ENCODE measurements at places on chromosomes 3 and 15.
A peak's percentile ranks its signal among the peaks of the same experiment; 100 is the strongest.

DNA sequence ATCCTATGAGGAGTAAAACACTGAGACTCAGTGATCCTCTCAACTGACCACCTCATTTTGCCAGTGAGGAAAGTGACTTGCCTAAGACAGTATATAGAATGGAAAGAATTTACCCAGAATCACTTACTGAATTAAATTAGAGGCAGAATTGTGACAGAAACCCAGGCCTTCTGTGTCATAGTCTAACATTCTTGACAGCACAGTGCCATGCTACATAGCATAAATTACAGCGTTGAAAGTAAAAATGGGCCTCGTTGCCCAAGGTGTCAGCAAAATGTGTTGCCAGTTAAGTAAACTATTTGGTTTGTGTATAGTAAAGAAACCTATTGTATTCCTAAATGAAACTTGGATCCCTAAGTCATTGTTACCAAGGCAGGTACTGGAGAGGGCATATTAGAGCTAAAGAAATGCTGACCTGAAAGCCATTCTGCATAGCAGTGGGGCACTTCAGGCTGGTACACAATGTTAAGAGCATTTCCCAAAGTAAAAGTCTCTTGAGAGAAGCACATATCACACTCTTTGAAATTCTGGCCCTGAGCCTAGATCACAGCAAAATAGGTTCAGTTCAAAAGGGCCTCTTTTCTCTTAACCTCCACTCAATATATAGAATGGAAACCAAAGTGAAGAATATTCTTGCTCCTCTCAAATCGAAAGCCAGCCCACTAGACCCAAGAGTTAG lies 53.8 kb downstream of the HMG20A start:
- no peak for DNase-seq

DNA sequence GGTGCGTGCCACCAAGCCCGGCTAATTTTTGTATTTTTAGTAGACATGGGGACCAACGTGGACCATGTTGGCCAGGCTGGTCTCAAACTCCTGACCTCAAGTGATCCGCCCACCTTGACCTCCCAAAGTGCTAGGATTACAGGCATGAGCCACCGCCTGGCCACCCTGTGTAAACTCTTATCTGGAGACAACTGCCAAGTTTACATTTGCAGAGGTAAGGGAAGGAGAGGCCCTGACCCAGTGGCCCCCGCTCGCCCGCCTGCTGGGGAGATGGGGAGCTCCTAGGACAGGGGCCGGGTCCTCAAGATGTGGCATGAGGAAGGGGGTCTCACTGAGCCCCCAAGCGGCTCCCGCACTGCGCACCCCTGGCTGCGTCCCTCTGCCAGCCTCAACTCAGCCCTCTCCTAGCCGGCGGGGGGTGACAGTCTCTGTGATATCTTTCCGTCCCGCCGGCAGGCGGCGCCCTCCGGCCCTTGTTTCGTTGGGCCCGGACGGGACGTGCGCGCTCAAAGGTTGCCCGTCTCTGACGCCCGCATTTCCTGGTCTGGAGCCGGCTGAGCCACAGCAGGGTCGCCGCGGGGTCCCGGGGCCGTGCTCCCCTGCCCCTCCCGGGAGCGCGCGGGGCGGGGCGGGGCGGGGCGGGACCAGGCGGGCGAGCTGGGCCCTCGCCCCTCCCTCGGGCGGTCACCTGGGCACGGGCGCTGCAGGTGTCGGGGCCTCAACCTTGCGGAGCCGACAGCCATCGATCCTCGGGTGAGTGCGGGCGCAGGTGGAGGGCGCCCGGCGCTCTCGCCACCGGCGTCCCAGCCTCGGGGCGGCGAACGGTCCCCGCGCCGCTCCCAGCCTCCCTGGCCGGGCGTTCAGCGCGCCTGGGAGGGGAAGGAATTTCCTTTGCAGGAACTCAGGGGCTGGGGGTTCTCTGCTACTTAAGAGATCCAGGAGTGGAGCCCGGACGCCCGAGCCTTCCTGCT lies at the start of gene GPR160:
TSS of gene GPR160 (plus strand) at position 533 of the 971 bp plus-strand sequence. CDS start 45,978 bp downstream, outside the sequence.
- DNase-seq, result no peak

- DNase-seq, result peak; percentile 96
Observed at GRCh38 chr3:74409066-74409465, 205.4 kb downstream of the CNTN3 start.

- DNase-seq, result peak; percentile 30
Observed at GRCh38 chr15:73571346-73571745, 61.8 kb downstream of the NPTN start.

GRCh38 chr15:27970661-27971392 lies 128.3 kb downstream of the OCA2 start:
- no peak for DNase-seq
